Cortex of kidney (tissue), 1 donor: ENCODE measurements at places on chromosomes 5 and 9.

DNA sequence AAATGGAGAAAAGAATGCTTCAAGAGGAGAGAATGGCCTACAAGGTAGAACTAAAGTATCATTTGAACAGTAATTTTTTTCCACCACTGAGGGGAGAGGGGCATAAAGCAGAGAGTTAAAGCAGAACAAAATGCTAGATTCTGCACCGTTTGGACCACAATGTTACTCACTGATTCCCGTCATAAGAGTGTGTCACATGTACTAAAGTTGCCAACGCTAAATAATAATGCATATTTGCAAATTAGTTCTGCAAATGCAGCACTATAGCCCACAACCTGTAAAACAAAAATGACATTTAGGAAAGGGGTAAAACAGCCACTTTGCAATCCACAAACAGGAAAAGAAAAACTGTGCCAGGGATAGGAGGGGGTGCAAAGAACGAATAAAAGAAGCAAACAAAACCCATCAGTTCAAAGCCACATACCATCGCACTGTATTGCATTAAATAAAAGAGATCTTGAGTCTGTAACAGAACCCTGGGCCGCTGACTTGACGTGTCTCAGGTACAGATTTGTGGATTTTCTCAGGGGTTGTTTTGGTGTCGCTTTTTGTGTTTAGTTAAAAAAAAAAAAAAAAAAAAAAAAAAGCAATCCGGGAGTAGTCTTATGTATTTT lies 7.7 kb upstream of the NFIB start:
- DNase-seq: no peak

- DNase-seq: no peak
These were observed 14.2 kb downstream of the RABL6 start for GRCh38 chr9:136821826-136822544.

DNA sequence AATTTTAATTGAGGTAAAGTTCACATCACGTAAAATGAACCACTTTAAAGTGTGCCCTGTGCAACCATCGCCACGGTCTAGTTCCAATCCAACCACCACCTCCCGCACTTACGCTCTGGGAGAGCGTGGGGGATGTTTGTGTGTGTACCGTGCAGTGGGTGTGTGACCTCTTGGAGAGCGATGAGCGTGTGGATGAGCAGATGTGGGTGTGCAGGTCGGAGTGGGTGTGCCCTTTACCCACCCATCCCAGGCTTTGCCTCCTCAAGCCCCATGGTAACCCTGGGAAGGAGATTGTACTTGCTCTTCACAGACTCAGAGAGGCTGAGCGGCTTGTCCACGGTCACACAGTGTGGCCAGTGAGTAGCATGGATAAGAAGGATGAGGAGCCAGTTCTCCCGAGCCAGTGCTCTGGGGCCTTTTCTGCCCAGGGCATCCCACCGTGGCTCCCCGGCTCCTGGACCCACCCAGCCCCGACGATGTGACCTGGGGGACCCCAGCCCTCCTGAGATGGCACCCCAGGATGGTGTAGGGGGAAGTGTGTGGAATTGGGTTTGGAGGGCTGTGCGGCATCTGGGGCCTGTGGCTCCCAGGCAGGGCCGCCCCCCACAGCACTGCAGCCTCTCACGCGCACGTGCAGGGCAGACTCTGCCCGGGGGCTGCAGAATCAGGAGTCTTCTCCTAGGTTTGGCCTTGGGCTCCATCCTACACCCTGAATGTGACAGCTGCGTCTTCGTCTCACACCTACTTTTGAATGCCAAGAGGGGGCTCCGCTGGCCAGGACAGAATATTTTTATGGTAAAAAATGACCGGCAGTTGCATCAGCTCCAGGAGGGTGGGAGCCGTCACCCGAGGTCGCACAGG lies 13.6 kb downstream of the LHX3 start:
- no peak for DNase-seq

DNA sequence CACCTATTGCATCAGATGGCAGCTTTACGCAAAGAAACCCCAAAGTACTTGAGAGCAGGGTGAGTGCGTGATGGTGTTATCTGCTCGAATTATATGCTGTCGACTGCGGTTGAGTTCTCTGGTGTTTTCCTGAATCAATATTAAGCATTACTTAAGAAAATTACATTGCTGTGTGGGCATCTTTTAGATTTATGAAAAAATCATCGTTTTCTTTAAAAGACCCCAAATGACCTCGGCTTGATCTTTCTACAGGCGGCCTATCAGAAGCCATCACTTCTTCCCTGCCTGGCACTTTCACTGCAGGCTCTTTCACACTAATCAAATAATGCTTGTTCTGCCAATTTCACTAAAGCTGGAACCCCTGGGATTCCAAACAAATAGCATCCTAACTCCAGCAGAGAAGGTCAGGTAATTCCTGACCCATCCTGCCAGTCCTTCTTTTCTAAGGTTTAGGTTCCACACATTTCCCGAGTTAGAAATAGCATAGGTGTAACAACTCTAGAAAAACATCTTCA lies 1.7 kb downstream of the UBE2QL1 start:
- DNase-seq: no peak

DNA sequence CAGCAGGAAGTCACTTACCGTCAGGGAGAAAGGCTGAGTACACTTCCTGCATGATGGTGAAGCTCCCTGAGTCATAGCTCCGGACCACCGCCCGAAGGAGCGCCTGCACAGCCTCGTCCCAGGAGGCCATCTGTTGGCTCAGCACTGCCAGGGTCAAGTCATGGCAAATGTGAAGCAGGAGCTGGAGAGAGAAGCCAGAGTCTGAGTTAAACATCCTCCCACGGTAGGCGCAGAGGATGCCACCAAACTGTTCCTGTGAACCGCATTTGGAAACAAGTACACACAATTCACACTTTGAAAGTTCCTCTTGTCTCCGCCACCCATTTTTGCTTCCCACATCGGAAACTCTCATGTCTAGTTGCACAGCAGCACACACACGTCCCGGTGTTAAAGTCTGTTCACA lies 33.9 kb downstream of the CNOT8 start:
- no peak for DNase-seq

DNA sequence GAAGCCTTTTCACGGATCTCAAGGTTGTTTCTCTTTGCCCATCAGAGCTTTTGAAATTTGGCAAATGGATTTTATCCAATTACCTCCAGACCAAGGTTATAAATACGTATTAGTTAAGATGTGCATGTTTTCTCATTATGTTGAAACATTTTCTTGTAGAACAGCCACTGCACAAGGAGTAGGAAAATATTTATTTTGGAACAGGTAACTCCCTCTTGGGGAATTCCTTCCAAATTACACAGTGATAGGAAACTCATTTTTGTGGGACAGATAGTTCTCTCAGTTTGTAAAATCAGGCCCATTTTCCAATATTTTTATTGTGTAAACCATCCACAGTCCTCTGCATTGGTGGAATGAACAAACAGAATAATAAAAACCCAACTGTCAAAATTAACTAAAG lies 23.0 kb downstream of the TMEM232 start:
- DNase-seq: no peak

- no peak for DNase-seq
These were observed 53.1 kb downstream of the SLC44A1 start for GRCh38 chr9:105297442-105298075.

- no peak for DNase-seq
These were observed 11.7 kb upstream of the FGF1 start for GRCh38 chr5:142697356-142698255.

DNA sequence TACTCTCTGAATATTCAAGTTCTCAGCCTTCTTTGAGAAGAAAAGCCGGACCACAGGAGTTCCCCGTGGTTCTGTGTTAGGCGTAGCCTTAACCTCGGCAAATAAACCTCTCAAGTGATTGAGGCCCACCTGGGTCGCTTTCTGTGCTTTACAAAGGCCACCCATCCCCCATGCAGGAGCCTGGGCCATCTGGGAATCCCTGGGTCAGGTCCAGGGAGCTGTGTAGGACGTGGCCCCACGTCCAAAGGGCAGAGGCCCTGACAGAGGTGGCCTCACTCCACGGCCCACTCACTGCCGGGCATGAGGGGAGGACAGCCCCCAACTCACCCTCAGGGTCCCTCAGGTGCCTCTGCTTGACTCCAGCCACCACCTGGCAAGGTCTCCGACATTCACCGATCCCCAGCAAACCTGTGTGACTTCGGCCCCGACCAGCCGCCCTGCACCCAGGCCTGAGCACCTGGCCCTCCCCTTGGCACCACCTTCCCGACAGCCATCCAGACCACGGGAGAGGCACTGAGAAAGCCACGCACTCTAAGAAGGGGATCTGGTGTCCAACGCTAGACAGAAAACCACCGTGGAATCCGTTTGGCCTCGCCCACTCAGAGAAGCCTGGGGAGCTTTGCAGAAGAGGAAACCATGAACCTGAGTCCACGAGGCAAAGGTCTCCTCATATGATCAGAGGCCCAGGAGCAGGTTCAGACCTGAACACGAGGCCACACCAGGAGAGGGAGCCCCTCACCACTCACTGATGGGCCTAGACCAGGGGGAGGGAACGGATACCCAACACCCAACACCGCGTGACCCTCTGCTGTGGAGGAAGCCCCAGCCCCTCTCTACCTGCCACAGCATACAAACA lies 4.5 kb downstream of the SLC12A7 start:
- no peak for DNase-seq

DNA sequence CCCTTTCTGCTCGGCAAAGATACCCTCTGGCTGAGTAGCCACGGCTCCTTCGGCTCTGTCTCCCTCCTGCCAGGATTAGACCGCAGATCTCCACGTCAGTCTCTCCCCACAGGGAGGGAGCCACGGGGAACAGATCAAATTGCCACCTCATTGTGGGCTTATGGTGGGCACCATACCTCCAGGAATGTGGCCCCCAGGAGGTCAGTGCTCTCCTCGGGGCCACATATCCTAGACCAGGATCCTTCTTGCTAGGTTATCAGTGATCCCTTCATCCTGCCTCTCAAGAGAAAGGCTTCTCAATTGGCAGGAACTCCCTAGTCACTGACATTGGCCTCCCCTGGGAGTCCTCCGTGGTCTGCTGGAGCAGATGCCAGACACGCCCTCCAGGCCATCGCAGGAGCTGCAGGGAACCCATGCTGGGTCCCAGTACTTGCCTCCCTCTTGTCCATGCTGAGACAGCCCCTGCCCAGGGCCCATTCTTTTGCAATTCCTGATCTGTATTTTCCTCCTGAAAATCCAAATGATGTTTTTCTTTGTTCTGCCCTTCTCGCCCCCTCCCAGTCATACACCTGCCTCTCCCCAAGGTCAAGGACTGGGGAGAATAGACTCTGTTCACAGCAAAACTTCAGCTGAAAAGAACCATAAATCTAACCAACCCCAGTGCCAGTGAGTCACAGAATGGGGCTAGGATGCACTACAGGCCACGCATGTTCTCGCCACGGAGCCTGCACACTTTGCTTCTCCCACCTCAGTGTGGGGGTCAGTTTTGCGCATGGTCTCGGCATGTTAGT lies 31.6 kb upstream of the ENHO start:
- DNase-seq: no peak

GRCh38 chr9:96061293-96061987 lies 185.9 kb downstream of the ERCC6L2 start:
- DNase-seq: no peak

DNA sequence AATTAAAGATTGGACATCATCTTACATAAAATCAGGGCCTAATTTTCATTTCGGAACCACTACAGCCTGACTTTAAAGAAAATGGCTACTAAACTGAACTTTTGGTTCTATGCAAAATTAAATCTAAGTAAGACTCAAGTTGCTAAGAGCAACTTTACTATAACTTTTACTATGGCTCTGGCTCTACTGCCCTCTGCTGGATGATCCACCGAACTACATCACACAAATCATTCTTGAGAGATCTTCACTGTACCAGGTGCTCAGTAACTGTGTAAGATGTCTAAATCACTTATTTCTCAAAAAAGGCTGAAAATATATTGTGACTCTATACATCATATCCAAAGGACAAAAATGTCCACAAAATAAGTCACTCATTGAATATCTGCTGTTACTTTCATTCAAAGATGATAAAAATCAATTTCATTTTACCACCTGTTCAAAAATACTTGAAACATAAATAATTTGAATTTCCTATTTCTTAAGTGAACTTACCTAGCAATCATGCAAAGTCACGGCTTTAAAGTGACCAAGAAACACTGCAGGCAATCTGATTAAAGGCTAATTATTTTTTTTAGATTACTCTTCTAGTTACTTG lies 13.5 kb downstream of the MOCS2 start:
- DNase-seq: no peak

- no peak for DNase-seq
These were observed 172.3 kb downstream of the GNA14 start for GRCh38 chr9:77475641-77476473.
